ENCODE measurements at places on chromosomes 13 and 19.
A peak's percentile ranks its signal among the peaks of the same experiment; 100 is the strongest.

GRCh38 chr13:99298056-99298455 is 9.1 kb downstream of the GPR183 start:
- DNase-seq = no peak

GRCh38 chr19:519449-519865 is 12.1 kb upstream of the CDC34 start:
- DNase-seq = no peak

DNA sequence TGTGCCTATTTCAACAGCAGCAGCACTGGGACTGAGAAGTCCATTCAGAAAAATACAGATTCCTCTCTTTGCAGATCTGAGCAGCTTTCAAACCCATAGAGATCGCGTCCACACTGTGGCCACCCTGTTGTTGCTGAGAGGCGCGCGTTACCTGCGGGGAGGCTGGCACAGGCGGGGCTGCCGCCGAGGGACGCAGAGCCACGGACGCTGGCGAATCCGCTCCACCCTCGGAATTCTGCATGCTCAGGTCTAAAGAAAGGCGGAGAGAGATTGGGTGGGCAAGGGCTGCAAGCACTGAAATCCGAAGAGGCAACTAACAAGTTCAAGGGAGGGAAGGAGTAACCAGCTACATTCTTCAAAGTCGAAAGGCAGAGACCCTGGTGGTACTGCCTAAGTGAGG is 63.0 kb downstream of the RFX2 start:
- DNase-seq = no peak

GRCh38 chr13:43057653-43058317 is 34.4 kb downstream of the DNAJC15 start:
- DNase-seq = peak; percentile 76

DNA sequence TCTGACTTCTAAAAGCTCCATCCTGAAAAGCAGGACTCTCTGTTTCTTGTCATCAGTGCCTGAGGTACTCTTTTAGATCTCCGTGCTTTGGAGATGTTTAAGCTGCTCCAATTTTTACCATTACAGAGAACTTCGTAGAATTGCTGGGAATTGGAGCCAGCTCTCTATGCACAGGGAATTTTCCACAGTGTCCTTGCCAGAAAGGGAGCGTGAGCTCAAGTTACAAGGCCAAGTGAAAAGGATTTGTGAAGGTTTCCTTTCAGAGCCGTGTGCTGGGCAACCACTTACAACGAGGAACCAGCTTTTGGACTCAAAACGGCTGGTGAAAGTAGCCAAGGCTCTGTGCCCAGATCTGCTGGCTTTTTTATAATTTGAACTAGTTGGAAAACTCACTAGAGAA is 82.6 kb downstream of the NUFIP1 start:
- no peak for DNase-seq

- DNase-seq = no peak
These were observed 98.0 kb upstream of the SLC10A2 start for GRCh38 chr13:103164251-103164650.

DNA sequence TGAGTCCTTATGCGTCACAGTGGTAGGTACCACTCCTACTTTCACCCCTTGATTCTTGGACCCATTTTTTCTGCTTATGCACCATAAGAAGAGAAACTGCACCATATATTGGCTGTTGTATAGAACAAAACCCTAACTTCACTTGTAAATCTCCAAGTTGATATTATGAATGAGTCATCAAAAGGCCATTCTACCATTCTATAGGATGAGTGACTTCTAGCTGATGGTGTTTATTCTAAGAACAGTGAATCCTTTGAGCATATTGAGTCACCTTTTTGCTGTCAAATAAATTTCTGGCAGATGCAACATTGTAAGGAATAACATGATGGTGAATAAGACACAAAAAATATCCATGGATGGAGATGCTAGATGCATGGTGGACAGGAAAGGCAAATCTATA is 57.7 kb downstream of the POLR1D start:
- no peak for DNase-seq

- no peak for DNase-seq
These were observed 1981.0 kb upstream of the PRR20A start for GRCh38 chr13:55159765-55160164.
